Cardiac fibroblast (primary cell): ENCODE measurements at places on chromosomes 3 and 15.

GRCh38 chr3:10193692-10194327 lies 29.1 kb downstream of the IRAK2 start:
- DNase-seq, result no peak

DNA sequence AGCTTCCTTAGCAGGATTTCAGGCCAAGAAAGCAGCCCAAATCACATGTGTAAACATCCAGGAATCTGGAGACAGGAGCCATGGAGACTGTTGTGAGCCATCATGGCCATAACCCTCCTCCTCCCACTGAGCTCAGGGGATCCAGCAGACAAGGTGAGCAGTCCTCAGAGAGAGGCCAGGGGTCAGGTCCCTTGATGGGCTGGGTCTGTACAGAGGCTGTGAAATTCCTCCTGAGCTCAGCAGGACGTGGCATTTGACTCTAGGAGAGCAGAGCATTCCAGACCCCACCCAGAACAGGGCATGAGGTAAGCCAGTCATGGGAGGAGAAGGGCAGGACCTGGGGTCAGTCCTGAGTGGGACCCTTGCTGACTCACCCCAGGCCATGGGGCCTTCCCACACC lies 67.0 kb upstream of the ACAN start:
- DNase-seq, result no peak

DNA sequence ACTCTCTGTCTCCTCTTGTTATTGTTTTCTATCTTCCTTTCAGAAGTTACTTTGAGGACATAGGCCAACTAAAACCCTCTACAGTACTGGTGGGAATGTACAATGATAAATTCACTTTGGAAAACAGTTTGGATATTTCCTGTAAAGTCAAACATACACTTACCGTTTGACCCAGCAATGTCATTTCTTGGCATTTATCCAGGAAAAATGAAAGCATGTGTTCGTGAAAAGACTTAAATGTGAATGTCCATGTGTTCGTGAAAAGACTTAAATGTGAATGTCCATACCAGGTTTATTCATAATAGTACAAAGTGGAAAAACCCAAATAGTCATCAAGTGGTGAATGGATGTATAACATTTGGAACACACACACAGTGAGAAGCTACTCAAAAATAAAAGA lies 361.5 kb upstream of the DPH6 start:
- DNase-seq, result peak; percentile 36

DNA sequence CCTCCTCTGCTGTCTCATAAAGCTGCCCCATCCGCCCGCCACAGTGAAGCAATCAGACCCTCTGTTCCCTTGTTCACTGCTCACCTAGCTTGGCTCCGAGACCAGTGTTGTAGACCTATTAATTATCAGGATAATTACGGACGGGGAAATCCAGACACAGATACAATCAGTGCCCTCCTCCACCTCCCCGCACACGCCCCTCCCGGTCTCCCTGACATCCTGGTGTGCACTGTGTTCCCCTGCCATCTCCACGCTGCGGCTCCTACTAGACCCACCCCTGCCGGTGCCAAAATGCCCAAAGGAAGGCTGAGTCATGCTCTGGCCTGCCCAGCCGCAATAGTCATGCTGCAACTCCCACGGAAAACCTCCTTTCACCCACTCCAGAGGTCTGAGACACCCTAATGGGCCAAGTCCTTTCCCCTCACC lies 277.3 kb upstream of the TLE3 start:
- DNase-seq, result peak; percentile 61

GRCh38 chr15:56804938-56805337 lies 71.6 kb upstream of the ZNF280D start:
- DNase-seq, result peak; percentile 59

DNA sequence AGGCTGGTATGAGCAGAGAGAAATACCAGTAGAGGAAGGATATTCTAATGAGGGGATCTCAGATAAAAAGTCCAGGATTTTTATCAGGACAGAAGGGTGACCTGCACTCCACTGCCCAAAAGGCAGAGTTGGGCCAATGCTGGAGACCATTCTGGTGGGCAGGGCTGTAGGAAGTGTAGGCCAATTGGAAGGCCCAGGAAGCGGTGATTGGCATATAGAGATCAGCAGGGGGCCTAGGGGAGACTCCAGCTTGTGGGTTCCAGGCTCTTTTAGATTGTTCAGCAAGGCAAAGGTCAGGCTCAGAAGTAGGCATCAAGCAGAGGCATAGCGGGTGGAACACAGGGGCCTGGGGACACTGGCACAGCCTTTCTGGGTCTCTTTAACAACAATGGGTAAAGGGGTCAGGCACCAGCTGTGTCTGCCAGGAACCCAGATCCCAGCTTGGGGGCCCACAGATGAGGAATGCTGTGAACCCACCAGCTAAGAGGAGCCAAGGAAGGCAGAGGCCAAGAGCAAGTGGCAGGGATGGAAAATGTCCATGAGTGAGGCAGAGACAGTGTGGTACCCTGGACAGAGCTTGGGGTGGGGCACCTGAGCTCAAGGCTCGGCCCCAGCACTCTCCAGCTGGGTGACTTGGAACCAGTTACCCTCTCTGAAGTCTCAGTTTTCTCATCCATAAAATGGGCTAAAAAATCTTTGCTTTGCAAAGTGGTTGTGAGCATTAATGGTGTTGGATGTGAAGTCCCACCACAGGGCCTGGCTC lies 27.0 kb upstream of the RASGRF1 start:
- no peak for DNase-seq

GRCh38 chr3:96347289-96347688 lies 467.1 kb upstream of the EPHA6 start:
- DNase-seq, result no peak
